Activated naive CD4-positive, alpha-beta T cell treated with anti-CD3 and anti-CD28 coated beads, Interleukin-2, amount 50 U/mL, for 72 hours (primary cell): ENCODE measurements at places on chromosomes 7 and 10.
A peak's percentile ranks its signal among the peaks of the same experiment; 100 is the strongest.

DNA sequence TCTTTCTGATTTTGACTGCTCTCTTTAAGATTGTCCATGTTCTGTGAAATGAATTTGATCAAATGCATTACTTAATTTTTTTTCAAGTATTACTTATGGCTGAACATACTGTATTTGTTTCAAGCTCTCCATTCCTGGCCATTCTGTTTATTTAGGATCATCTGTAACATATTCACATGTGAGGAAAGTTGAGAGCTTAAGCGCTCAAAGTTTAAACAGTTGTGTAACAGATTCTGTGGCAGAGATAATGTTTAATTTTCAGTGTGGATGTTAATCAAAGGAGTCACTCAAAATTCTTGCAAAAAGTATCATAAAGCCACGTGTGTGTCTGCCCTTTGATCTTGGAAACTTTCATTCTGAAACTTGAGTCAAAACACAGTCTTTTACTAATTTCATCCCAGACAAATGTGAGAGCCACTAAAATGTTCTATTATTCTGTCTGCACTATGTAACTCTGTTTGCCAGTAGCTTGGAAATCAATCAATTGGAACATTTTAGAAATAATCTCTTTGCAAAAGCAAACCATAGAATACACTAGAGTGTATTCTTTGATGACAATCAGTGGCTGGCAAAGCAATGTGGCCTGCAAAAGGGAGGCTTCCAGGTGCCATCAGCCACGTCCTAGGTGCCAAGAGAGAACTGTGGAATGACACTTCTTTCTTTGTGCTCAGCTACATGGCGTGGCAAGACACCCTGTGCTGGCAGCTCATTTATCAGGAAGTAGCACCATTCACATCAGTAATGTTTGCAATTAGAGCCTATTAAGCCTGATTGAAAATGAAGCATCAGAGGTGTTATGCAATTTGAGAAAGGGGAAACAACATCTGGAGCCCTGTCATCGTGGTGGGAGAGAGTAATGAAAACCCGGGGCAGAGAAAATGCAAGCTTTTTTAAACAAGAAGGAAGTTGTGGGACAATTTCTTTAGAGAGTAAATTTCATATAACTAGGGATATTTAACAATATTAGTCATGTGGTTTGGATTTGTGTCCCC is 40.9 kb downstream of the ARL5B start:
- no peak for DNase-seq

- DNase-seq = no peak
Measured at GRCh38 chr10:47033081-47033480, 121.9 kb downstream of the PTPN20 start.

DNA sequence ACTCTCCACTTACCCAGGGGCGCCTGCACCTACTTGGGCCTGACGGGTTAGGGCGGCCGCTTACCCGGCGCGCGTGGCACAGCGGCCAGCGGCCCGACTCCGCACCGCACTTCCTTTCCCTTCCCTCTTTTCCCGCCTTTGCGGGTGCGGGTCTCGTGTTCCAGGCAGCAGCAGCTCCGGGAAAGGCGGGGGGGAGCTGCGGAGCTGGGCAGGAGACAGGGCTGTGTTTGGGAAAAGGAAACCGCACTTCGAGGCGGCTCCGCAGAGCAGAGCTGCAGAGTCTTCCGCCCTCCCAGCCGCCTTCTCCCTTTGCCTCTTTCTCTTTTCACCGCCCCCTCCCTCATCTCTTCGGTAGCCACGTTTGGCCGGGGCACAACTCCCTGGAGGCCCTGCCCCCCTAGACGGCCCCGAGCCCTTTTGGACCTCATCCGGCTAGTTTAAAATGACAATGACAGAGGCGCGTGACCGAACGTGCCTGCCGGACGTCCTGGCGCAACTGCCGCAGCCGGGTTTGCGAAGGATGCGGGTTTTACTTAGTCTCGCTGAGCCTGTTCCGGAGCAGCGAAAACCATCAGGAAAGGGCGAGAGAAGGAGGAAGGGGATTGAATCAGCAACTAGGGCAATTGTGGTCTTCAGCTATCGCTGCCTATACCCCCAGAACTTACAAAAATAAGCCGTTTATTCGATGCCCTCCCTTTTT is 7.9 kb upstream of the PAX2 start:
- DNase-seq = no peak

GRCh38 chr10:77393821-77394501 is 243.6 kb downstream of the KCNMA1 start:
- no peak for DNase-seq

- no peak for DNase-seq
Measured at GRCh38 chr7:43204081-43204480, 91.6 kb downstream of the HECW1 start.

- peak; percentile 56 for DNase-seq
Measured at GRCh38 chr10:101839416-101840063, 4.1 kb downstream of the KCNIP2 start.

DNA sequence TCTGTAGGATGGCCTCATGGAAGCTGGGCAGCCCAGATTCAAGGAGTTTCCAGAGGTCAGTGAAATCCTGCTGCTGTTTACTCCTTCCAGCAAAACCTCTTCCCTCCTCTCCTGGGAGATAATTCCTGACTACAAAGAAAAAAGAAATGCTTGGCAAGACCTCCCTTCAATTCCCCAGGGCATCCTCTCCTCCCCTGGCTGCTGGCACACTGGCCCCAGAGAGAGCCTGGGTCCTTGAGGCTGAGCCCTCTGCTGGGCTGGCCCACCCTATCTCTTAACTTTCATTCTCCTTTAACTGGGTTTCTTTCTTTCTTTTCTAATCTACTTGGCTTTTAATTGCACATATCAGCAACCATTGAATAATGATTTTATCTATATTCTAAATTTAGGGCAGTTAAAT is 7.7 kb downstream of the DRGX start:
- DNase-seq = no peak
